ENCODE measurements at places on chromosomes 2 and 18. TPM values are rescaled to one million over a fixed set of nuclear protein-coding genes. Genes with fewer than 3 reads are reported as not detected.

Gene ATP6V1B1
- total RNA-seq: not detected

DNA sequence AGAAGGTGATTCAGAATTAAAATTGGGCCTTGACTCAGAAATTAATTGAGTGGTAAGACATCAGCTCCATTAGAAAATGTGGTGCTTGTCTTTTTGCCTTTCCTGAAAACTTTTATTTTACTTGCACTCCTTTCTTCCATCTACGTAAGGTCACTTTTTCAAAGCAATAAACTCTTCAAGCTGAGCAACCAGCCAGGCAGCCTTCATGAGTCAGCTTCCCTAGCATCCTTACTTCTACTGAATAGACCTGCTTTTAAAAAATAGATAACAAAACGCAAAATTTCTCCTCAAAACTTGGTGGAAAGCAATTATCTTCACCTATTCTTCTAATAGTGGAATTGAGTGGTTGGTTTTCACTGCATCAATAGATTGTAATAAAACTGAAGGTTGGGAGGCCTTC is 504.2 kb downstream of the ARHGAP15 start:
- no peaks in the 10 kb centered on the region for H3K36me3 ChIP-seq
- no peak for DNase-seq
- H3K27ac ChIP-seq: no peak overlapping the region
- no peaks in the 10 kb centered on the region for H3K27me3 ChIP-seq

DNA sequence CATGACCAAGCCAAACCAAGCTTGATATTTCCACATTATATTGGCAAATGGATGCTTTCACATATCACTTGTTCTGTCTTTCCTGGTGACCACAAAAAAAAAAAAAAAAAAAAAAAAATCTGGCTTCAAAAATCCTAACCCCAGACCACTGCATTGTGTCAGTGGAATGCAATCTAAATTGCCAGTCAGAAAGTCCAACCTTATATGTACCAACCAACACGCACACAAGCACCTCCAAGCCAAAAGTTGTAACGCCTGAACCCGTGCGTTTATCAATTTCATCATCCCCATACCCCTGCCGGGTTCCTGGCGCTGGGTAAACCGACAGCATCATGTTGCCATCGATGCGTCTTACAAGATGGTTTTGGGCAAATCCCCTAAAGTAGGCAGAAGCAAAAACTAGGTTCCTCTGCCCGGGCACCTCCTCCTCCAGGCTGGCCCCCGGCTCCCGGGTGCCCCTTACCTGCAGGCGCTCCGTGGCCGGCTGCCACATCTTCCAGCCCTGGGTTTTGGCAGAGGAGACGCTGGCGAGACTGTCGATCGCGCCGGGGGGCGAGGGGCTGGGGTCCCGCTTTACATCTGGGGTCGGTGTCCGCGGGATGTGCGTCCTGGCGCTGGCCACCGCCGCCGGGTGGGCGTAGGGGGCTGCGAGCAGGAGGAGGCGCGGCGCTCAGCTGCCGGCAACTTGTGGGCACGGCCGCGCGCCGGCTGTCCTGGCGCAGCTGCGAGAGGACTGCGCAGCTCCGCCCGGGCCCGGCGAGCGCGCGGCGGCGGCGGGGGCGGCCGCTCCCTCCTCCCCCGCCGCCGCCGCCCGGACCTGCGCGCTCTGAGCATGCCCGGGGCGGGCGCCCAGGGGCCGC is at the start of gene PID1:
Gene PID1 (minus strand): TSS at position 737 of the 860 bp plus-strand sequence. CDS start 244 bp downstream, at position 493.
- H3K27me3 ChIP-seq: peaks cover 3% of the 10 kb centered on the region
- no peaks in the 10 kb centered on the region for H3K4me1 ChIP-seq
- H3K36me3 ChIP-seq: no peaks in the 10 kb centered on the region
- peak within 1 kb of the TSS; percentile 12 for H3K27ac ChIP-seq
- DNase-seq: peak; percentile 28

DNA sequence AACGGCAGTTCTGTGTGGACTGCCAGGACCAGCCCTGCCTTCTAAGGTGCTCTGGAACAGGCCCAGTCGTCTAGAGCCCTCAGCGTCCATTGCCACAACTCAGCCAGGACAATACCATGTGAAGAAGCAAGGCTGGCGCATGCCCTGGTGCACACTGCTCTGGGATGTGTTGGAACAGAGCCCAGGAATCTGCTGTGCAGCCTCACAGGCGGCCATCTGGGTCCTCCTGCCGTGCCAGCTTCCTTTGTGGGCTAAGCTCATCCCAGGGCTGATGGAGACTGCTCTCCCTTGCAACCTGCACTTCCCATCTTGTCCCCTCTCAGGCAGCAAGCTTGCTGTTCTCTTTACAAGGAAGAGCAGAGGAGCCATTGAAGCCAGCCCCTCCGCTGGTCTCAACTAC is 246.4 kb upstream of the PXDN start:
- H3K36me3 ChIP-seq: peaks cover 5% of the 10 kb centered on the region
- peaks cover 10% of the 10 kb centered on the region for H3K4me1 ChIP-seq
- peaks cover 5% of the 10 kb centered on the region for H3K27me3 ChIP-seq
- no peak overlapping the region for H3K27ac ChIP-seq
- DNase-seq: no peak

DNA sequence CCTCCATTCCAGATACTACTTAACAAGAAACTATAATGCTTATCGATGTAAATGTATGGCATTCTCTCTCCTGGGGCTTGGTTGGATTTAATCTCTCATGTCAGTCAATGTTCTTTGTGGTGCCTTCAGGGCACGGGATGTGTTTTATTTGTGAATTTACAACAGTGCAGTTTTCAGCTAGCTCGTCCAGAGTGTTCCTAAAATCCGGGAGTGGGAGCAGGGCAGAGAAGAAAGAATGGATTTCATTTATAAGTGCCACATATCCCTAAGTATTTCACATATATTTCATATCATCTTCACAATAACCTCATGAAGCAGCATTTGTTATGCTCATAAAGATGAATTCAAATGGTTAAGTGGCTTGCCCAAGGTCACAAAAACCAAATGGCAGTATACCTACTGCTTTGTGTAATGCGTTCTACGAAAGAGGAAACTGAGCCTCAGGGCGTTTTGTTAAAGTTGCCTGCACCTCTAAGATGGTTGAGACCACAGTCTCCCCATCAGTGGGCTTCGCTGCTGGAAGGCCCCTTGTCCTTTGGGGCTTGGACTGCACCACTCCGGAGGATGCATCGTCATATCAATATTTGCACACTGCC is 134.7 kb upstream of the MGAT5 start:
- H3K4me1 ChIP-seq: peaks cover 36% of the 10 kb centered on the region
- peak overlapping the region; percentile 86 for H3K27ac ChIP-seq
- H3K4me3 ChIP-seq: peak overlapping the region; percentile 96
- peaks cover 7% of the 10 kb centered on the region for H3K27me3 ChIP-seq
- peaks cover 9% of the 10 kb centered on the region for H3K36me3 ChIP-seq

- no peak overlapping the region for H3K4me3 ChIP-seq
- no peaks in the 10 kb centered on the region for H3K4me1 ChIP-seq
- H3K27me3 ChIP-seq: peaks cover 4% of the 10 kb centered on the region
Measured at GRCh38 chr2:152046940-152047339, 51.9 kb downstream of the CACNB4 start.

DNA sequence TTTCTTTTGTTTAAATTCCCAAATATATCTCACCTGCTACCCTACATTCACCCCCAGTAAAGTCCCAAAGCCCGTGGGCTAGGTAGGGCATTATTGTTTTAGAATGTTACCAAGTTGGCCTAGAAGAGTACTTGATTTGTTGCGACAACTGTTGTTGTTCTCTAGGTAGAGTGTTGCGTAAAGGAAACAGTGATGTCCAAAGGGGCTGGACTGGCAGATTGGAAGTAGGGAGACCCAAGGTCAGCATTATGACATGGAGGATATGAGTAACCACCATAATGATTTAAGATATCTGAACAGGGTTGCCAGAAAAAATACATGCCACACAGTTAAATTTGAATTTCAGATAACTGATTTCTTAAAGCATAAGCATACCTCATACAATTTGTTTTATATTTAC is 39.2 kb downstream of the SCN1A start:
- H3K27me3 ChIP-seq: peaks cover 1% of the 10 kb centered on the region
- no peak overlapping the region for H3K27ac ChIP-seq
- no peak for DNase-seq
- H3K36me3 ChIP-seq: no peaks in the 10 kb centered on the region
- H3K4me1 ChIP-seq: peaks cover 10% of the 10 kb centered on the region
- H3K4me3 ChIP-seq: no peak overlapping the region

- H3K27ac ChIP-seq: no peak overlapping the region
- no peaks in the 10 kb centered on the region for H3K36me3 ChIP-seq
- H3K27me3 ChIP-seq: no peaks in the 10 kb centered on the region
- no peaks in the 10 kb centered on the region for H3K4me1 ChIP-seq
- no peak for DNase-seq
Measured at GRCh38 chr2:151678849-151679248, 55.4 kb downstream of the NEB start.

GRCh38 chr2:218849721-218850120 is 9.9 kb upstream of the WNT6 start:
- H3K27me3 ChIP-seq: peaks cover 13% of the 10 kb centered on the region
- no peak overlapping the region for H3K4me3 ChIP-seq
- H3K27ac ChIP-seq: no peak overlapping the region
- peaks cover 3% of the 10 kb centered on the region for H3K36me3 ChIP-seq
- no peak for DNase-seq

DNA sequence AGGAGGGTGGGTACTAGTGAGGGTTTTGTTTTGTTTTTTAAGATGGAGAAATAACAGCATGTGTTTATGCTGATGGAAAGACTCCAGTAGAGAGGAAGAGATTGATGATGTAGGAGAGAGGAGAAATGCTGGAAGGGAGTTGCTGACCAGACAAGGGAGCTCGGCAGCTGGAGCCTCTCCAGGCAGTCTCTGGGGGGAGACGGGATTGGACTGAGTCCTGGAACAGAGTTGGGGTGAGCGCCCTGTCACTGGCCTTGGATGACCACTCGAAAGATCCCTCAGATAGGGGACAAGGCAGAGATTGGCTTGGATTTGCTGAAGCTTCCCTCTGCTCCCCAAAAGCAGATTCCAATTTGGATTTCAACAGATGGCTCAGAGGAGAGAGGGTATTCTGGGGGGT is 197.7 kb downstream of the NAPG start:
- no peak overlapping the region for H3K4me3 ChIP-seq
- no peaks in the 10 kb centered on the region for H3K4me1 ChIP-seq
- H3K27me3 ChIP-seq: peaks cover 4% of the 10 kb centered on the region
- H3K27ac ChIP-seq: no peak overlapping the region
- DNase-seq: no peak

Gene KHK
- 1.4 TPM for total RNA-seq

Gene TSPYL6
- total RNA-seq: not detected

Gene ALKAL2
- total RNA-seq: 3.2 TPM

Gene C2orf76
- total RNA-seq: 10.8 TPM

All from endothelial cell (in vitro differentiated cells).